Activated T-helper 1 cell treated with anti-CD3 and anti-CD28 coated beads, Interleukin-2, amount 50 U/mL, for 16 hours (primary cell): ENCODE measurements at places on chromosomes 2 and 18.

DNA sequence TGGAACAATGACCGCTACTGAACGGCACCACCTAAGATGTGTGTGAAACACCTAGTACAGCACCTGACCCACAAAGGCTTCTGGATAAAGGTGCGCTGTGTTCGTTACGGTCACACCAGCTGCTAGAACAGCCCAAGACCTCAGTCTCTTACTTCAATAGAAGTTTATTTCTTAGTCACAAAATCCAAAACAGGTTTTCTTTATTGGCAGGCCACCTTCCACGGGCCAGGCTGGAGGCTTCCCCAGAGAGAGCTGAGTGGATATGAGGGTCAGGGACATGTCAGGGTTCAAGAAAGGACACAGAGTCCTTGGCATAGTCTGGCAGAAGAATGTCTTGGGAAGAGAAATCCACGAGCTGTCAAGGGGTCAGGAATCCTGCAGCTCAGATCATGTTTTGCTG is 92.2 kb downstream of the COL6A3 start:
- no peak for DNase-seq

- no peak for DNase-seq
These were observed 149.0 kb upstream of the HDAC4 start for GRCh38 chr2:239549711-239550255.

- no peak for DNase-seq
These were observed 231.7 kb downstream of the PARD3B start for GRCh38 chr2:204776781-204777559.

DNA sequence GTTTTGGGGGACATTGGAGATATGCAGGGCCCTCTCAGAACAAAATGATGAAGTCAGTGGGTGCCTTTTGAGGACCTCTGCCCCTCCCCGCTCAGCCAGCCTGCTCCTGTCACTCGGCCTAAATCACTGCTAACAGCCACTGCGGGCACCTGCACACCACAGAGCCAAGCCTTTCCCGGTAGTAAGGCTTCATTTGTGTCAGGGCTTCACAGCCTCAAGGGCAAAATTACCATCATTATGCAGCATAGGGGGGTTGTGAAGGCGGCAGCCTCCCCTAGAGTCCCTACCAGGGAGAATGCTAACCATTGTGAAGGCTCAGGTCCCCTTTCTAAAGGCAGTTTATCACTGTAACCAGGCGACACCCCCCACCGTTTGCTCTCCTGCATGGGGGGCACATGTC is 519.8 kb upstream of the MYT1L start:
- no peak for DNase-seq

DNA sequence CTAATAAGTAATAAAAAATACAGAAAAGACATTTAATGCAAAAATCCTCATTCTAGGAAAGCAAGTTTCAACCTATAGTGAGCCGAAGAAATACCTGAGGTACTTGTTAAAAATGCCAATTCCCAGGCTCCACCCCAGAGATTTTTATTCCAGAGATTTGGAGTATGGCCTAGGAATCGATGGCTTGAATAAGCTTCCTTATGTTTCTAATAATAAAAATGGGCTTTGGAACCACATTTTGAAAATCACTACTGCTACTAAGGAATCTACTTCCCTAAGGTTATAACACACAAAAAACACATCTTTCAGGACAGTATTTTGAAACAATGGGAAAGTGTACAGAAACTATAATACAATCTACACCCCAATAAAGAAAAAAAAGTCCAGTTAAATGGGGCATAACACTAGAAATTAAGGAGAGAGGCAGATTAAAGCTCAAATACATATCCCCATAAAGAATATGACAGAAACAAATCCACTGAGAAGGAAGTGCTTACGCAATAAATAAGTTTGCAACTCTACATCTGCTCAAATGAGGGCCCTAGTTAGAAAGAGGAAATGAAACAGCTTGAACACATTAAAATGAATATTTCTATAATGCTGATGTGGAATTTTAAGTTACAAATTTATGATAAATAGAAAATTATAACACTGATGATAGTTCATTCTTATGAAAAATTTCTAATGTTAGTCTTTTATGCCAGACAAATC is 103.7 kb downstream of the EPB41L3 start:
- DNase-seq: no peak

DNA sequence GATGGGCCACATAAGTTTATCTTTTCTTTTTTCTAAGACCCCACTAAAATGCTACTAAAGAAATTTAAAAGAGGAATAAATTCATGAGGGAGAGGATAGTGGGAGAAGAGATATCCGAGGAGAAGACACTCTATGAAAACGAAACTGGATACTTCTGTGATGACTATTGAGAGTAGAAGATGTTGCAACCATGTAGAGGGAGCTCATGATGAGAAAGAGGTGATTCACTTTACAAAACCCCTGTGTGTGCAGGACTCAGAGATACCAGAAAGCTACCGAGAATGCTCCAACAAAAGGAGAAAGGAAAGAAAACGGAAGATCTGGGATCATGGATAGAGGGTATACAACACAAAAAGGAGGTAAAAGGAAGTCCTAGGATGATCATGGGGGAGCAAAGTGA is 34.9 kb downstream of the SLC38A11 start:
- DNase-seq: no peak

GRCh38 chr18:56388571-56388970 is 249.8 kb downstream of the TXNL1 start:
- no peak for DNase-seq

GRCh38 chr2:45123065-45123464 is 113.8 kb upstream of the SIX2 start:
- no peak for DNase-seq

GRCh38 chr2:72274380-72274797 is 126.7 kb upstream of the CYP26B1 start:
- no peak for DNase-seq

GRCh38 chr18:25275412-25276001 is 76.5 kb downstream of the ZNF521 start:
- no peak for DNase-seq

DNA sequence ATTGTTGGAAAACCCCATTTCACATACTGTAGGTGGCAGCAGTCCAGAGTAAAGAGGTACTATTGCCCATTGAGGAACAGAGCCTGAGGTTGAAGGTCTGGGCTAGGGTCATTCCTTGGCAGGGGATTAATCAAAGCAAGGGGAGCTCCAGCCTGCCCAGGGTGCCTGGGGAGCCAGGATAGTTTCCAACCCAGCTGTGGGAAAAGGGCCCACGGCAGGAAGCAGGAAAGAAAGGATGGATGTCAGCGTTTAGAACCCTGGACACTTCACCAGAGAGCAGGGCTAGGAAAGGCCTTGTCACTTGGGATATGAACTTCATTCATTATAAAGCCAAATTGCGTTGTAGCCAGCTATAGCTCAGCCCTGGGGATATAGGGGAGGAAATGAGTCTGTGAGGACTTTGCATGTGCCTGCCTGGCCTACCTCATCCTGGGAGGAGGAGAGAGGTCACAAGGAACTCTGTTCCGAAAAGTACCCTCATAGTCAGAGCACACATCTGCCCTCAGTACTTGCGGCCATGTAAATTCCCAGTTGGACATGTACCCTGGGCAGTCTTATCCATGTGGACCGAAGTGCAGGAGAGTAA is 140.2 kb upstream of the COPS8 start:
- no peak for DNase-seq

- no peak for DNase-seq
These were observed 49.0 kb downstream of the MAP2 start for GRCh38 chr2:209472871-209473270.

DNA sequence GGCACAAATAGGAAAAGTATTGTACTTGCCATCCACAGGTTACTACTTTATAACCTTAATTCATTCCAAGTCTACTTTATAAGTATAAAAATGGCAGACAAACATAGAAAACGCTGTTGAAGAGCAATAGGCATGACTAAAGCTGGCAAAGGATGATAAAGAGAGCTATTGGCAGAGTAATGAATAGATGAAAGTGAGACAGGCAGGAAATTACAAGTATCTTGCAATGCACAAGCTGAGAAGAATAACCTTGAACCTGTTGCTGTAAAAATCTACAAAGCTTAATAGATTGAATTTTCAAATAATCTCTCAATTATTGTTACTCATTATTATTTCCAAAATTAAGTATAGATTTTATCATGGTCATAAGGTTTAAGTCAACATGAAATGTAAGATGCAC is 8.8 kb downstream of the PELI1 start:
- no peak for DNase-seq

DNA sequence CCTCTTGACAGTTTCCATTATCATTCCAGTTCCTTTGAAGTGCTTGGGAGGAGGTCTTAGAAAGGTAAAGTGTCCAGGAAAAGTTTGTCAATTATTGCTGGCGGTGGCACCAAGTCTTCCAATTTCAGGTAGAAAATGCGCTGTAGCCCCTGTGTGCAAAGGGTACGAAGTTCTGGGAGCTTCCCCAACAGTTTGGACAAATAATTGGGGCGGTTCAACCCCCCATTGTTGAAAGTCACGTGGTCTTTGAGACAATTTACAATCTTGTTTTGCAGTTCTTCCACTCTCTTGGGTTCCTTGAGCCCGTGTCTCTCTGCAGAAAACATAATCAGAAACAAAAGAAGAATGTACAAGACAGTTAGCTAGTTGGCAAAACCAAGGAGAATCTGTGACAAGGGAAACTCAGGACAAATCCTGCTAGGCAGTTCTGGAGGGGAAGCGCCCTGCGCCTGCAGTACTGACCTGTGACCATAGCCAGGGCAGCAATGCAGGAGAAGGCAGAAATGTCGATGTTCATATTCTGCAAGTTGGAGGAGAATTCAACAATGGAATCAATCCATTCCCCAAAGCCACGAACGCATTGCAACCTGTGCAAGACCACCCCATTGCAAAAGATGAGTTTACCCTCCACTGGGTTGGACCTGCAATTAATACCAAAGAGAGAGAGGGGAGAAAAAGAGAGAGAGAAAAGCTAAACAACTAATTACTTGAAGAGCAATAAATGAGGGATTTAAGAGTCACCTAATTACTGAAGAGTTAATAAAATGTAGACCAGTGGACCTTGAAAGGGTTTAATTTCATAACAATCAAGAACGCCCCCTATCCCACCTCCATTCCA is 6.6 kb downstream of the NR4A2 start:
- no peak for DNase-seq

- no peak for DNase-seq
These were observed 79.6 kb downstream of the MSTN start for GRCh38 chr2:189982780-189983394.

DNA sequence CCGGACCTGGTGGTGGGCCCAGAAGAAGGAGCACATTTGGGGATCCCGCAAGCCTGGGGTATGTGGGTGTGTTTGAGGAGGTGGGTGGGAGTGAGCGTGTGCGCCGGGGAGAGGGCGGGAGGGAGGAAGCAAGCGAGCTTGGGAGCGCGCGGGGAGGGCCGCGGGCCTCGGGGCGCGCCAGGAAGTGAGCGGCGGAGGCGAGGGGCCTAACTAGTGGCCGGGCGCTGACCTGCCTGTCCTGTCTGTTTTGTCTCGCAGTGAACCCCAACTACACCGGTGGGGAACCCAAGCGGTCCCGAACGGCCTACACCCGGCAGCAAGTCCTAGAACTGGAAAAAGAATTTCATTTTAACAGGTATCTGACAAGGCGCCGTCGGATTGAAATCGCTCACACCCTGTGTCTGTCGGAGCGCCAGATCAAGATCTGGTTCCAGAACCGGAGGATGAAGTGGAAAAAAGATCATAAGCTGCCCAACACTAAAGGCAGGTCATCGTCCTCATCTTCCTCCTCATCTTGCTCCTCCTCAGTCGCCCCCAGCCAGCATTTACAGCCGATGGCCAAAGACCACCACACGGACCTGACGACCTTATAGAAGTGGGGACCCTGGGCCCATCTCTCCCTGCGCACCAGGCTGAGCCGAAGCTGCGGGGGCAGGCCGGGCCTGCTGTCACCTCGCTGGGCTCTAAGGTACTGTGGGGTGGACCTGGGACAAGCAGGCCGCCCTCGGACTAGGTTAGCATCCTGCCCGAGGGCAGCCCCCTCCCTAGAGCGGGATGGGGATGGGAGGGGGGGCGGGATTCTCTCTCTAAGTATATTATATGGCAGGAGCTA is 1.2 kb downstream of the HOXD4 start:
- no peak for DNase-seq

DNA sequence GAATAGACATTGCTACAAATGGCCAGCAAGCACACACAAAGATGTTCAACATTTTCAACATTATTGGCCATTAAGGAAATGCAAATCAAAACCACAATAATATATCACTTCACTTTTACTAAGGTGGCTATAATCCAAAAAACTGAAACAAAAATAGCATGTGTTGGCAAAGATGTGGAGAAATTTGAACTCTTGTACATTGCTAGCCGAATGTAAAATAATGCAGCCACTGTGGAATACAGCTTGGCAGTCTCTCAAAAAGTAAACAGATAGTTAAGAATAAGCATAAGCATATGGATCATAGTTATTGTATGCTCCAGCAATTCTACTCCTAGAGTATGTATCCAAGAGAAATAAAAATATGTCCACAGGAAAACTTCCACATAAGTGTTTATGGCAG is 192.5 kb downstream of the EN1 start:
- DNase-seq: no peak

GRCh38 chr2:108855194-108855593 is 68.6 kb downstream of the CCDC138 start:
- no peak for DNase-seq

DNA sequence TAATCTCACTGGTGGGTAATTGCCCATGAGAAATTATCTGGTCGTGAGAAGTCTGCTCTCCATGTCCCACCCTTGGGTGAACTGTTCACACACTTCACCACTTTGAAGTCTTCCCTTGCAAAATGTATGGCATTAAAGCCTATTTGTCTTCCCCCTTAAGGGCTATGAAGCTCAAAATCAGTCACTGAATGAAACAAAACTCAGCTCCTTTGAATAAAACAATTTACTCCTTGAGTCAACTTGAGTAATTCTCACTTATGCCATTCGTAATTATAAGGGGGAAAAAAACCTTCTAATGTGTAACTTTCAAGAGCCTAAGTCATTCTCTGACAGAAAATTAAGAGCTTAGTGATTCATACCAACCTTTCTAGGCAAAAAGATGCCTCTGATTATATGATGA is 48.8 kb upstream of the REL start:
- no peak for DNase-seq

DNA sequence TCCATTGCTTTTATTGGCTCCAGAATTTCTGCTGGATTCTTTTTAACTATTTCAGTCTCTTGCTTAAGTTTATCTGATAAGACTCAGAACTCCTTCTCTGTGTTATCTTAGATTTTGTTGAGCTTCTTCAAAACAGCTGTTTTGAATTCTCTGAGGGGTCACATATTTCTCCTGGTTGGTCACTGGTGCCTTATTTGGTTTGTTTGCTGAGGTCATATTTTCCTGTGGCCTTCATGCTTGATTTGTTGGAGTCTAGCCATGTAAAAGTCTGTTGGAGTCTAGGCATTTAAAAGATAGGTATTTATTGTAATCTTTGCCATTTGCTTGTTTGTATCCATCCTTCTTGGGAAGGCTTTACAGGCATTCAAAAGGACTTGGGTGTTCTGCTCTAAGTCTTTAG is 398.7 kb downstream of the DSEL start:
- no peak for DNase-seq

- DNase-seq: no peak
These were observed 118.2 kb upstream of the COPS8 start for GRCh38 chr2:236967499-236967783.

DNA sequence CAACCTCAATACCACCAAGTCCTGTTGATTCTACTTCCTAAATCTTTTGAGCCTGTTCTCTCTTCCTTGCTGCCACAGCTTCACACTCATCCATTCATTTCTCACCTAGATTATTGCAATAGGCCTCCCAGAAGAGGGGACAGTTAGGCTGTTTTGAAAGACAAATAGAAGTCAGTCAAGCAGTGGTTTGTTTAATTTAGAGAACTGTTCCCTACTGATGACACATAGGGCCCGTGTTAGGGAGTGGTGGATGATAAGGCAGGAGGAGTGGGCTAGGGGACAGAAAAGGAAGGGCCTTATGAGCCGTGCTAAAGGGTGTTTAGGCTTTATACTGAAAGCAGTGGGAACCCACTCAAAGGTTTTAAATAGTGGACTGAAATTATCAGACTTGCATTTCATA is 59.6 kb upstream of the ZFP36L2 start:
- no peak for DNase-seq
